ENCODE measurements at places on chromosomes 7 and 10.

GRCh38 chr10:130495891-130496636, 359.9 kb downstream of the GLRX3 start:
- H3K4me3 ChIP-seq, result no peak overlapping the region
- no peak for DNase-seq
- peaks cover 12% of the 10 kb centered on the region for H3K4me1 ChIP-seq
- no peaks in the 10 kb centered on the region for H3K36me3 ChIP-seq

- DNase-seq, result no peak
- H3K27me3 ChIP-seq, result no peaks in the 10 kb centered on the region
- peak overlapping the region; percentile 79 for H3K4me3 ChIP-seq
- H3K4me1 ChIP-seq, result peaks cover 27% of the 10 kb centered on the region
- no peak overlapping the region for H3K27ac ChIP-seq
- H3K36me3 ChIP-seq, result peaks cover 4% of the 10 kb centered on the region
Measured at GRCh38 chr7:135974667-135975066, 2.5 kb downstream of the MTPN start.

GRCh38 chr10:102626026-102626685, 18.1 kb upstream of the TRIM8 start:
- H3K27ac ChIP-seq, result peak overlapping the region; percentile 86
- peaks cover 8% of the 10 kb centered on the region for H3K36me3 ChIP-seq
- no peaks in the 10 kb centered on the region for H3K27me3 ChIP-seq

DNA sequence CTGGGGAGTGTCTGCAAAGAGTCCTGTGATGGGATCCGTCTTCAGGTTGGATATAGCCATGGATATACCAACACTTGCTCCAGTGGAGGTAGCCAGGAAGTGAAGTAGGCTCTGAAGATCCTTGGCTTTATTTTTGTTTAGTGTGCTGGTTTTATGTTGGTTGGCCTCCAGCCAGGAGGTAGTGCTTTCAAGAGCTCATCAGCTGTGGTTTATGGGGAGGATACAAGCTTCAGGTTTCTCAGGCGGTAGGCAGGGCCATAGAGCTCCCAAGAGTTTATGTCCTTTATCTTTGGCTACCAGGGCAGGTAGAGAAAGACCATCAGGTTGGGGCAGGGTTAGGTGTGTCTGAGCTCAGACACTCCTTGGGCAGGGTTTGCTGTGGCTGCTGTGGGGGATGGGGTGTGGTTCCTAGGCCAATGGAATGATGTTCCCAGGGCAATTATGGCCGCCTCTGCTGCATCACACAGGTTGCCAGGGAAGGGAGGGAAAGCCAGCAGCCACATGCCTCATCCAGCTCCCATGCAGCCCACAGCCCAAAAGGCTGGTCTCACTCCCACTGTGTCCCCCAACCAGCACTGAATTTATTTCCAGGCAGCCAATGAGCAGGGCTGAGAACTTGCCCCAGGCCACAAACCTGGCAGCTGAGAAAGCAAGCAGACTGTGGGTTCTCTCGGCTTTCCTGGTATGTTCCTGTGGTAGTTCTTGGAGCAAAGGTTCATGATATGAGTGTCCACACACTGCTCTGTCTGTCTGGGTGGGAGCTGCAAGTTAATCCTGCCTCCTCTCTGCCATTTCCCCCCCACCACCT, 67.0 kb upstream of the PRLHR start:
- no peak overlapping the region for H3K4me3 ChIP-seq
- no peak for DNase-seq
- peak overlapping the region; percentile 58 for H3K27ac ChIP-seq
- H3K27me3 ChIP-seq, result peaks cover 11% of the 10 kb centered on the region

DNA sequence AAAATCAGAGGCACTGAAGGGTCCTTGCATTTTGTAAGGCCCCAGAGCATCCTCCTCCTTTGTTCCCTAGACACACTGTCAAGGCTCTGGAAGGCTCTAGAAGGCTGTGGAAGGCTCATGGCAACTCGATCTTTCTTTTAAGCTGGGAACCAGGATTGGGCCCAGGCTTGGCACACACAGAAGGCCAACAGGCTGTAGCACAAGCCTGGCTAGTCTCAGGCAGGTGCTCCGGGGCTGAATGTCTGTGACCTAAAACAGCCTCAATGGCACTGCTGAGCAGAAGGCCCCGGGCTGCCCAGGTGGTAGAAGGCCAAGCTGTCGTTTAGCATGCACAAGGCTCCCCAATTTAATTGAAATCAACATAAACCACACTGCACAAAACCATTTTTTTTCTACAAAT, 55.7 kb downstream of the PRKAG2 start:
- no peak for DNase-seq
- H3K36me3 ChIP-seq, result no peaks in the 10 kb centered on the region
- no peak overlapping the region for H3K4me3 ChIP-seq
- H3K27ac ChIP-seq, result no peak overlapping the region

- H3K36me3 ChIP-seq, result no peaks in the 10 kb centered on the region
- DNase-seq, result no peak
- H3K4me1 ChIP-seq, result no peaks in the 10 kb centered on the region
- H3K27me3 ChIP-seq, result no peaks in the 10 kb centered on the region
- H3K27ac ChIP-seq, result no peak overlapping the region
- no peak overlapping the region for H3K4me3 ChIP-seq
Measured at GRCh38 chr7:43535031-43535451, 47.9 kb upstream of the STK17A start.

DNA sequence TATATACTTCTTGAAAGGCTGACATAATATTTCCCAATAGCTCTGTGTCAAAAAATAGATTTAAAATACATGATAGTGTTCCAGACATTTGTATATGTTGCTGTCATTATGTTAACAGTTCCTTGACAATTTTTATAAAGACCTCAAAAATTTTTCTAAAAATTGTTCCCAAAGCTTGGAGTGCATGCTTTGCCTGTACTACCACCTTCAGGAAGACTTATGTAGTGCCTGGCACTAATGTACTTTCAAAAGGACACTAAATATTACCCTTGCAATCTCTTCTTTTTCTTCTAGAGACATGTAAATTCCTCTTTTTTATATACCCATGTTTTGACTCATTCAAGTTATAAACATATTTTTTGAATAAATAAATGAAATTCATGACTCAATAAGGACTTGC, 48.0 kb upstream of the SP8 start:
- H3K4me3 ChIP-seq, result no peak overlapping the region
- H3K4me1 ChIP-seq, result no peaks in the 10 kb centered on the region
- H3K36me3 ChIP-seq, result no peaks in the 10 kb centered on the region
- H3K27me3 ChIP-seq, result no peaks in the 10 kb centered on the region
- no peak for DNase-seq

DNA sequence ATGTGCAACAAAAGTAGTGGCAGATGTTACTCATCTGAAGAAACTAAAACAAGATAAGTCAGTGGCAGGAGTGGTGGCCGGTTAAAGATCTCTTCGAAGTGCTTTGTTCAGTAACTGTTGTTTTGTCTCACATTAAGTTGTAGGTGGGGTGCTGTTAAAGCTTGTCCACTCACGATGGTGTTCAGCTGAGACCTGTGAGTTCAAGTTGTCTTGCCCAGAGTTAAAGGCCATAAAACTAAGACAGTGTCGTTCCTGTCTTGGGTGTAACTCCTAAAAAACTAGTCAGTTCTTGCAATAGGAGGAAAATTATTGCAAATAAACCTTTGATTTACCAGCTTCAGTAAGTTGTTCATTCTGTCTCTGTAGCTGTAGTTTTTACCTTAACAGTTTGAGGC, 857 bp upstream of the FOXP2 start:
- H3K27me3 ChIP-seq, result no peaks in the 10 kb centered on the region
- no peak overlapping the region for H3K4me3 ChIP-seq
- no peaks in the 10 kb centered on the region for H3K36me3 ChIP-seq
- no peak for DNase-seq

DNA sequence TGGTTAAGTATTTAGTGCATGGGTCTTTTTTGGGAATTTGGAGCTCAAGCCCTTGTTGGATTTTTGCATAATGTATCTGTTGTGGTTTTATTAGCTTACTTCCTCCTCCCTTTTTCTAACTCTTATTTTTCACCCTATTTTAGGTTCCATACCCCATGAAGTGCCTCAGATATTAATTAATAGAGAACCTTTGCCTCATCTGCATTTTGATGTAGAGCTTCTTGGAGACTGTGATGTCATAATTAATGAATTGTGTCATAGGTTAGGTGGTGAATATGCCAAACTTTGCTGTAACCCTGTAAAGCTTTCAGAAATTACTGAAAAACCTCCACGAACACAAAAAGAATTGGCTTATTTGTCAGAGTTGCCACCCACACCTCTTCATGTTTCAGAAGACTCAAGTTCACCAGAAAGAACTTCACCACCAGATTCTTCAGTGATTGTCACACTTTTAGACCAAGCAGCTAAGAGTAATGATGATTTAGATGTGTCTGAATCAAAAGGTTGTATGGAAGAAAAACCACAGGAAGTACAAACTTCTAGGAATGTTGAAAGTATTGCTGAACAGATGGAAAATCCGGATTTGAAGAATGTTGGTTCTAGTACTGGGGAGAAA, 28.0 kb downstream of the SIRT1 start:
- peaks cover 12% of the 10 kb centered on the region for H3K36me3 ChIP-seq
- no peak for DNase-seq
- H3K4me1 ChIP-seq, result no peaks in the 10 kb centered on the region
- H3K4me3 ChIP-seq, result no peak overlapping the region
- no peak overlapping the region for H3K27ac ChIP-seq
- no peaks in the 10 kb centered on the region for H3K27me3 ChIP-seq

DNA sequence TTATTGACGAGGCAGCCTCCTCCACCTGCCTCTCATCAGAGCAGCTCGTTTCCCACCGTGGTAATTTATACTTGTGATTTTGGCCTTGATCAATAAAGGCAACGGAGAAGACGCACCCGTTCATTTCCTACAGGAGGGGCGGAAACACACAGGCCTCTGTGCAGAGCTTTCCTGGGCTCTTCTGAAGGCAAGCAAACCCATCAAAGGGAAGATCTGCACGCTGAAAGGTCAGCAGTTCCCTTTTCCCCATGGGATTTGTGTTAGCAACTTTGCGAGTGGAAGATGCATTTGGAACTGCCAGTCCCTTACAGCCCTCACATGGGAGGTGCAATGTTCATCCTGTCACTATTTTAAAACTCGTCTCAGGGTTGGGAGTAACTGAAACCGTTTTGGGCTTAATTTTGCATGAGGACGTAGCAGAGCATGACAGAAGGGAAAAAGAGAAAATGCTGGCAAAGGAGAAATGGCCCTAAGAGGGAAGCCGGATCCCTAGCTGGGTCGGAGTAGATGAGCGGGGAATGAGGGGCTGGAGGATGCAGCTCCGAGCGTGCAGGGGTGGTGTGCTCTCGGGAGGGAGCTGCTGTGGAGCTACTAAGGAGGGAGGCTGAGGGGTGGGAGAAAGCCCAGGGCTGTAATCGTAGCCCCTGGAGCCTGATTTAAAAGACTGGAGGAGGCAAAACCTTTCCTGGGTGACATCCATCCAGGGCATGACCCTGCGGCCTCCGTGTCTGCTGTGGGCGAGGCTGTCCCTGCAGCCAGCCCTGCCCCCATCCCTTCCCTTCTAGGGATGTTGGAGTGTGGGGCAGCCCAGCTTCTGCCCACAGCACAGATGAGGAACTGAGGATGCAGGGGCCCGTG, 111.1 kb upstream of the FAM20C start:
- H3K27ac ChIP-seq, result peak overlapping the region; percentile 43
- no peaks in the 10 kb centered on the region for H3K27me3 ChIP-seq
- DNase-seq, result no peak
- H3K4me3 ChIP-seq, result no peak overlapping the region
- no peaks in the 10 kb centered on the region for H3K36me3 ChIP-seq

DNA sequence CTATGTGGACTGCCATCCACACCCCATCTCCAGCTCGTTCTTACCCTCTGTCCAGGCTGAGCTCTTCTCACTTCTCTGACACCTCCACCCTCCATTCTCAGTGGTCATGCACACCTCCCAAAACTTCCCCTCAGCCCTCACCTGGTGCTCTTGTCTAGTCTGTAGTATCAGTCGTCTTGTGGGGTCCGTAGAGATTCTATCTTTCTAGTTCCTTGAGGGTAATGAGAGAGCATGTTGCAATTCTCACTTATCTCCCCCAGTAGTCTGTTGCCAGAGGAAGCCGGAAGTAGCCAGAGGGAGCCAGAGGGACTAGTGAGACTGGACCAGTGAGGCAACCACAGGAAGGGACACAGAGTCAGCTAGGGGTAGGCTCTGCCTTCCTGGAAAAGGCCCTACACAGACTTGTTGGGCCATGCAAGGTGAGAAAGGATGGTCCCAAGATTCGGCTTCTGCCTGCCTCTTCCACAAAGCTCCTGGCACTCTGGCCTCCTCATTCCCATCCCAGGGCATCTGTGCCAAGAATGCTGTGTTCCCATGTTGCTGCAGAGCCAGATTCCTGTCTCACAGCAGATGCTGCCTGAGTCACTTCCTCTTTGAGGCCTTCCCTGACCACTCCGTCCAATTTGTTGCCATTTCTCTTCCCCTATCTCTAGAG, 50.6 kb upstream of the DUSP5 start:
- H3K4me1 ChIP-seq, result peaks cover 22% of the 10 kb centered on the region
- no peak overlapping the region for H3K4me3 ChIP-seq
- H3K27me3 ChIP-seq, result no peaks in the 10 kb centered on the region

- no peaks in the 10 kb centered on the region for H3K36me3 ChIP-seq
- H3K27me3 ChIP-seq, result peaks cover 3% of the 10 kb centered on the region
- DNase-seq, result no peak
- H3K4me1 ChIP-seq, result no peaks in the 10 kb centered on the region
- H3K27ac ChIP-seq, result no peak overlapping the region
- no peak overlapping the region for H3K4me3 ChIP-seq
Measured at GRCh38 chr10:12911795-12912194, 89.7 kb downstream of the CCDC3 start.

DNA sequence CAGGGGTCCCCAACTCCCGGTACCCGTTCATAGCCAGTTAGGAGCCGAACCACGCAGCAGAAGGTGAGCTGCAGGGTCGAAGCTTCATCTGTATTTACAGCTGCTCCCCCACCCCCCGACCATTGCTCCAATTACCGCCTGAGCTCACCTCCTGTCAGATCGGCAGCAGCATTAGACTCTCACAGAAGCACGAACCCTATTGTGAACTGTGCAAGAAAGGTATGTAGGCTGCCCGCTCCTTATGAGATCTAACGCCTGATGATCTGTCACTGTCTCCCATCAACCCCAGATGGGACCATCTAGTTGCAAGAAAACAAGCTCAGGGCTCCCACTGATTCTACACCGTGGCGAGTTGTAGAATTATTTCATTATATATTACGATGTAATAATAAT, 14.6 kb upstream of the AZGP1 start:
- H3K36me3 ChIP-seq, result no peaks in the 10 kb centered on the region
- peak; percentile 12 for DNase-seq
- peaks cover 9% of the 10 kb centered on the region for H3K4me1 ChIP-seq
- peak overlapping the region; percentile 58 for H3K4me3 ChIP-seq

DNA sequence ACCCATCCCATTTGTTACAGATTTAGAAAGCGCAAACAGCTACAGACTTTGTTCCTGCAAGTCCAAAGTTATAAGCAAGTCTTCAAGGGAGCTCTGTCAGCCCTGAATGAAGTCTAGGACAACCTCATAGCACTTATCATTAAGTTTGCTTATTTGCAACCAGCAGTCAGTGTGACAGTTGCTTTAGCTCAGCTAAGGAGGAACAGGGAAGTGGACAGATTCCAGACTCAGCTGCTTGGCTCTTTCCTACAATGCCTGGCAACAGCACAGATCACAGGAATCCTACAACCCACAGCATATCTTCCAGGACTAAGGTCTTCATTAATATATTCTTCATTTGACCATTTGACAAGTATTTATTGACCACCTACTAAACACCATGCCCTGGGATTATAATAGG, 17.4 kb upstream of the KIF5B start:
- H3K27ac ChIP-seq, result no peak overlapping the region
- no peaks in the 10 kb centered on the region for H3K27me3 ChIP-seq
- peaks cover 7% of the 10 kb centered on the region for H3K4me1 ChIP-seq

Measured in neural crest cell (in vitro differentiated cells).